Stimulated activated CD8-positive, alpha-beta memory T cell treated with anti-CD3 and anti-CD28 coated beads, Interleukin-12 subunit alpha, Interleukin-12 subunit beta, amount 100 ng/mL, for 4 hours (primary cell): ENCODE measurements at places on chromosomes 5 and 9.

GRCh38 chr9:104927912-104928740 is at the start of gene ABCA1:
ABCA1 (minus strand) TSS chr9:104928155; CDS start chr9:104903679, 24,476 bp downstream.
- peak; percentile 28 for DNase-seq

DNA sequence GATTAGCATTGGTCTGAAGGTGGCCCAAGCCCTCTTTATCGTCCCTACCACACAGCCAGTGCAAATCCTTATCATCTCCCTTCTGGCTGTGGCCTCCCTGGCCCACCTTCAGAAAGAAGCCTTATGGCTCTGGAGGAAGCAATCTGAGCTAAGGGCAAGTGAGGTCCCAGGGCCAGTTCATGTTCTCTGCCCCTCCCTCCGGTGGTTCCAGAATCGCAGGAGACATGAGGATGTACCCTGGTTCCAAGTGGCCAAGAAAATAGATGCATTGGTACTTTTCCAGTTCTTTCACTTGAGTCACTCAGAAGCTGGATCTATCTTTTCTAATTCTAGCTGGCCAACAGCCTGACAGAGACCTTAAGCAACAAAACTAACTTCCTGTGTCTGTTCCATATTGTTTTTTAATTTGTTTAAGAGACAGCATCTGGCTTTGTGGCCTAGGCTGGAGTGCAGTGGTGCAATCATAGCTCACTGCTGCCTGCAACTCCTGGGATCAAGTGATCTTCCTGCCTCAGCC is 60.7 kb downstream of the LHFPL2 start:
- DNase-seq: no peak

- no peak for DNase-seq
Observed at GRCh38 chr5:130708754-130709153, 456.3 kb downstream of the HINT1 start.

GRCh38 chr9:90099262-90099963 is 494.6 kb downstream of the GADD45G start:
- DNase-seq: no peak

DNA sequence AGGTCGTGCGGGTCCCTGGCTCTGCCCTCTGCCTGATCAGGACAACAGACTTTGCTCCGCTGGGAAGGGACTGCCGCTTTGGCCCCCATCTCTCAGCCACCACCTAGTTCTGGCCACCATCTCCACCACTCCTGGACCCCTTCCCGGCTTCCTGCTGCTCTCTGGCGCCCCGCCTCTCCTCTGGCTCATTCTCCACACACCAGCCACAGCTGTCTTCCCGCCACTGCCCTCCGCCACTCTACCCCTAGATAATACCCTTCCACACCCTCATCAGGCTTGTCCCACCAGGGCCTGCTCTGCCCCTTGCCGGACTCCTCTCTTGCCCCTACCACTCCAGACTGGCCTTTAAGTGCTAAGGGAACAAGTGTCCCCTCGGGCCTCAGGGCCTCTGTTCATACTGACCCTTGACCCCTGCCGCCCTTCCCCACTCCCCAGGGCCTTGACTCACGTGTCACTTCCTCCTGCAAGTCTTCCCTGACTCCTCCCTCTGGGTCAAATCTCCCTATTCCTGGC is 3.0 kb upstream of the CDX1 start:
- no peak for DNase-seq

DNA sequence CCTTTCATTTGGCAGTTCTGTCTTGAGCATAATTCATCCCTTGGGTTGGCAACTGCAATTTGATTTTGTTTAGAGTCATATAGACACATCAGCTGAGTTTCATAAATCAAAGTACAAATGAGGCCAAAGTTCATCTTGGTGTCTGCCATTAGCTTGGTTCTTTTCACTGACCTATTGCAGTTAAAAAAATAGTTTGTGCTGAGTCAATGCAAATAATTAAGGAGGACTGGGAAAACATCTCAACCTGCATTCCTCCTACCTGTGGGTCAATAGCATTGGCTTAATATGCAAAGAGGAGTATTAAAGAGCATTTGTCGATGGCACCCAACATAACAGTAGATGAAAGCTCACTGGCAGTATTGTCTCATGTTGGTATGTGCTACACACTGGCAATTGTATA is 1.6 kb downstream of the PKD2L2 start:
- no peak for DNase-seq

GRCh38 chr5:42801516-42802166 is 10.1 kb downstream of the SELENOP start:
- DNase-seq: no peak

DNA sequence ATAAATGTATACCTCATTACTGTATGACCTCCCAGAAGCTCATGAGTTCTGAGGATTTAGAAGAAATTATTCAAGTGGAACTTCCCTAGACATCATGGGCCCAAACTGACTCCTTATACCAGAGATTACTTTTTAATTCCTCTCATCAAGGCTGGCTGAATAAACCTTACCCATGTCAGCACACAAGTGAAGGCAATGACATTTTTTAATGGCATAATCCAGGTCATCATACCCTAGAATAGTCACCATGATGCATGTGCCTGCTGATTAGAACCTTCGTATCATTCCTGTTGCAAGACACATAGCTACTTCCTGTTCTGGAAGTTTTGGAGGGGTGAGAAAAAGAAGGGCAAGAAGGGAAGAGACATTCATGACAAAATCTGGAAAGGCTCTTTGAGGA is 49.8 kb upstream of the IFNK start:
- DNase-seq: no peak

- DNase-seq: no peak
Observed at GRCh38 chr5:16602182-16602581, 14.6 kb downstream of the RETREG1 start.

- no peak for DNase-seq
Observed at GRCh38 chr5:178383301-178383918, 150.8 kb upstream of the PHYKPL start.

DNA sequence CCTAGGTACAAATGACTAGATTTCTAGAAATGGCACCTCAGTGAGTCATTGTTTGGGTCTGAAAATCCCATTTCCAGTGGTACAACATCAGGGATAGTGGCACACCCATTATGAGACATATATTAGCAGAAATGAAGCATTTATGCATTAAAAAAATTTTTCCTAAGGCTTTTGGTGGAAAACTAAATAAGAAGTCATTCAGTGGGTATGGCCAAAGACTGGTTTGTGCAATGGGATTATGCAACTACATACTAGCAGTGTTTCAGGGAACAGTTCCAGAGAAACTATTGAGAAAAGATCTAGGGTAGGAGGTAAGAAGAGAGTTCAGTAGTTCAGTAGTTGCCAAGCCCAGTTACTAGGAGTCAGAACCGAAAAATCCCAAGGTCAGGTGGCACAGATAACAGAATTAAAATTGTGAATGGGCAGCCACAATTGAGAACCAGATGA is 106.5 kb upstream of the HAPLN1 start:
- DNase-seq: no peak

- DNase-seq: peak; percentile 24
Observed at GRCh38 chr5:157108976-157109375, at the start of gene HAVCR2. HAVCR2 (minus strand) TSS chr5:157109044; CDS start chr5:157108983, 61 bp downstream.

DNA sequence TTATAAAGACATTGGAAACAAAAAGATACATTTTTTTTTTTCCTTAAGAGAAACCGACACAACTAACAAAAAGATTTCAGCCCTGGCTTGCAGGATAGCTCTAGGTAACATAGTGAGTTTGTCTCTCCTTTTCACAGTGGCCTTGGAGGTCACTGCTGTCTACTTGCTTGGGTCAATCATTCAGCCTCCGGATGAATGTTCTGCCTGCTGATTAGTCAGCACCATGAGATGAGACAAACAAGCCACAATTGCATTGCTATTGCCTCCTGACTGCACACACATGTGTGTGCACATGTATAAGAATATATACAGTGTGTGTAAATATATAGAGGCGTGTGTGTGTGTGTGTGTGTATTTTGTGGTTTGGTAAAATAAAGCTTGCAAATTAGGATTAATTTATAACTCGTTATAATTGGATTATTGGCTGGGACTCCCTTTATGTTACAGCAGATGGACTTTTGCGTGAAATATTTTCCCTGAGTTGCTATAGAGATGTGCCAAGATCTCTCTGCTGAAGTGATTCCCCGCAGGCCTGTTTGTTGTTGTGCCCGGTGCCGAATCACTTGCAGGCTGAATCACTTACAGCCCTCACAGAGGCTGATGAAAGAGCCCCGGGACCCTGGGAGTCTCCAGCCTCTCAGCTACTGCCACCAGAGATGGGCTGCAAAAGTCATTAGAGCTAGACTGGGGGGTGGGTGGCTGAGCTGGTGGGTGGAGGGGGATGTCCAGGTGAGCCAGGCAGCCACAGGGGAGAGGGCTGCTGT is 161.2 kb downstream of the FGF18 start:
- DNase-seq: no peak

DNA sequence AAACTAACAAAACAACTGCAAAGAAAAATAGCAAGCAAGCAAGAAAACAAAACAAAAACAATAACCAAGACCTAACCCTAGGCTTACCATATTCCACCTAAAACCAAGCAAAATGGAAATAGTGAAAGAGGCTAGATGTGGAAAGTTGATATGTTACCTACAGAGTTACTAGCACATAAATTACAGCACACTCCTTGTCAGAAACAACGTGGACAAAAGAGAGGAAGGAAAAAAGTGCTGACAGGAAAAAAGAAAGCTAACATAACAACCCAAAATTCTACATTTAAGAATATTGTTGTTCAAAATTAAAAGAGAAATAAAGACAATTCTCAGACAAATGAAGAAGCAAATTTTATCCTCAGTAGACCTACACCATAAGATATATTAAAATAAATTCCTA is 812.8 kb upstream of the NUDT12 start:
- DNase-seq: no peak

DNA sequence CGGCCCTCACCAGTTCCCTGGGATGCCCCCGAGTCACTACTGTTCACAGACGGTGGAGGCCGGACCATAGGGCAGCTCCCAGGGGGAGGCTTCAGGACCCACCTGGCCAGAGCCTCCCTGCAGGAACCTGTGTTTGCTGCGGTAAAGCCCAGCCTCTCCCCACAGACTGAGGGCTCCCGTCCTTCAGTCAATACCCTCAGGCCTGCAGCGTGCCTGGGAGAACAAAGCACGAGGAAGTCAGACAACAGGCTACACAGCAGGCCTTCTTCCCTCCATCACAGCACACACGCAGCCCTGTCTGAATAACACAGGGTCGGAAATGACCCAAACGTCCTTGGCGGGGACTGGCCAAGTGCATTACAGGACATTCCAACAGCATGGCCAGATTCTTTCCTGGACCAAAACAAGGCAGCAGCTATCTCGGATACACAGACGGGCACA is 34.4 kb downstream of the COL23A1 start:
- no peak for DNase-seq

- DNase-seq: no peak
Observed at GRCh38 chr9:27198190-27198589, 89.2 kb downstream of the TEK start.

GRCh38 chr5:85049020-85049419 is 664.3 kb upstream of the EDIL3 start:
- DNase-seq: no peak

DNA sequence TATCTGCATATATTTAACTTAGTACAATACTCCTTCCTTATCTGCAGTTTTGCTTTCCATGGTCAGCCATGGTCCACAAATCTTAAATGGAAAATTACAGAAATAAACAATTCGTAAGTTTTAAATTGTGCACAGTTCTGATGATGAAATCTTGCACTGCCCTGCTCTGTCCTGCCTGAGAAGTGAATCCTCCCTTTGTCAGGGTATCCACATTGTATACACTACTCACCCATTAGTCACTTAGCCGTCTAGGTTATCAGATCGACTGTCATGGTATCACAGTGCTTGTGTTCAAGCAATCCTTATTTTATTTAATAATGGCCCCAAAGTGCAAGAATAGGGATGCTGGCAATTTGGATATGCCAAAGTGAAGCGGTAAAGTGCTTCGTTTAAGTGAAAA is 8.3 kb upstream of the YTHDC2 start:
- no peak for DNase-seq

- no peak for DNase-seq
Observed at GRCh38 chr5:112742424-112742823, 4.7 kb downstream of the APC start.

GRCh38 chr5:40346901-40347300 is 332.8 kb upstream of the PTGER4 start:
- DNase-seq: no peak

DNA sequence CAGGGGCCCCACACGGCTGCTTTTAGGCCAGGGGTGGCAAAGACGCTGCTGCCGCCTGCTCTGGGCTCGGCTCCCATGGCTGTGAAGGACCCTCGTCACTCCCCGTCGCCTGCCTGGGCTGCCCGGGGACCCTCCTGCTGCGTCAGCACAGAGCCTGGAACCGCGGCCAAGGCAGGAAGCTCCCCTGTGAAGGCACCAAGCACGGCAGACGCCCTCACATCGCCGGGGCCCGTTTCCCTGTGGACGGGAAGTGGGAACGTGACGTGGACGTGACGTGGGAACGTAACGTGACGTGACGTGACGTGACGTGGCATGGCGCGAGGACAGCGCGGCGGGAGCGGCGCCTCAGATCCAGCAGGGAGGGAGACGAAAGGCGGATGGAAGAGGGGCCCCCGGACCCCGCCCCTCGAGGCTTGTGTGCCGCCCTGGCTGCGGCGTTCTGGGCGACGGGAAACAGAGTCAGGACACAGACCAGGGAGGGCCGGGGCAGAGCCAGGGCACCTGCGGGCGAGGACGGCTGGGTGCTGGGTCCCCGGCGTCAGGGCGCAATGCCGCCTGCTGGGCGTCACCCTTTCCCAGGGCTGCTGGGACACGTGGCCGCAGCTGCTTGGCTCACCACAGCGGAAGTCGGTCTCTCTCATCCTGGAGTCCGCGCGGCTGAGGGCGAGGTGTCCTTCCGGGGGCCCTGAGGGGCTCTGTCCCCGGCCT is 53.1 kb downstream of the MRPL36 start:
- no peak for DNase-seq

- no peak for DNase-seq
Observed at GRCh38 chr9:112224401-112225289, 49.5 kb upstream of the SUSD1 start.

DNA sequence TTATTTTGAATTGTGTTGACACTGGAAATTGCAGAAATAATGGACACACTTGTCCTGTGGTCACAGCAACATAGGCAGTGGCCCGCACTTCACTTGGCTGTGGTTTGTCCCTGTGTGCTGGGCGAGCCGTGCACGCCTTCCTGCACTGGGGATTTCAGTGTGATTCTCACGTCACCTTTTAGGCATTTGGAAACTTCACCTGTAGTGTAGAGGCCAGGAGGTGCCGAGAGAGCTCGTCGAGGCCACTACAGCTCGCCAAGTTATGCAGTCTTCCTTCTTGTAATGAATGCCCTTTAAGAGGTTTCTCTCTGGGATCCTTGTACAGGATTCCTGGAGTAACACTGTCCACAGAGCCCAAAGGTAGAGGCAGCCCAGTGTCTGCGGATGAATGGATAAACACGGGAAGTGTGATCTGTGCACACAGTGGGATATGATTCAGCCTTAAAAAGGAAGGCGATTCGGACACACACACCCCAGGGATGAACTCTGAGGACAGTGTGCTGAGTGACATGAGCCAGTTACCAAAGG is 14.7 kb downstream of the TRAF2 start:
- DNase-seq: no peak

GRCh38 chr5:62212648-62213047 is 93.4 kb upstream of the KIF2A start:
- DNase-seq: no peak

- no peak for DNase-seq
Observed at GRCh38 chr5:14109041-14109747, 33.9 kb upstream of the TRIO start.

- no peak for DNase-seq
Observed at GRCh38 chr9:33186457-33187168, 19.5 kb upstream of the B4GALT1 start.
